ENCODE measurements at places on chromosomes 3 and 15.

DNA sequence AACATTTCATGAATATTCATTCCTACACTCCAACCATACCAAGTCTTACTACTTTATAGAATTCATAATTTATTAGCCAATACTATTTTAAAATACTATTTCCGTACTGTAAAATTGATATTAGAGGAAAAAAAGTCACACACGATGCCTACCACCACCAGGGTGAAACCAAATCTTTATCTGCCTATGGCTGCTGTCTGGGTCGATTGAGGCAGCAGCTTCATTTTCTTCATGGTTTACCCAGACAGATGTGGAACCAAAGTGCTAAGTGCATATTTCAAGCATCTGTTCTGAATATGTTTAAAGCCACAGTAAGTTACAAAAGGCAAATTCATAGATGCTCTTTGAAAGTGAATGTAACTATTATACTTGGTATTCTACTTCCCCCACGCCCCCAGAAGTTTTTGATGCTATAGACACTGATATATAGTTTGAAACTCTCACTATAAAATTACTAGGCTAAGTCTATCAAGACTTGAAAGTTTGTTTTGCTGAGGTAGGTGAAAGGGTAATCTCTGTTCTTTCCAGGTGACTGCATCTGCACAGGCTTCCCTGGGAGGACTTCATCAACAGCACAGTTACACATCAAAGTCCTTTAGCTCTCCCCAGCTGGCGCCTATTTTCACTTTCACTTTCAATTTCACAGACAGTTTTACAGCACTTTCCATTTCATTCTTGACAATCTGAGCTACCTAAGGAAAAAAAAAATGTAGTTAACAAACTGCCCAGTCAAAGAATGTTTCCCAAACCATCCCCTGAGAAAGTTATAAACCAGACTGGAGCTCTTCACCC is 113.9 kb downstream of the POLQ start:
- no peak for DNase-seq

GRCh38 chr3:69671082-69671952 is 67.9 kb upstream of the MITF start:
- no peak for DNase-seq

- no peak for DNase-seq
These were observed 144.3 kb downstream of the ALCAM start for GRCh38 chr3:105511031-105511430.

DNA sequence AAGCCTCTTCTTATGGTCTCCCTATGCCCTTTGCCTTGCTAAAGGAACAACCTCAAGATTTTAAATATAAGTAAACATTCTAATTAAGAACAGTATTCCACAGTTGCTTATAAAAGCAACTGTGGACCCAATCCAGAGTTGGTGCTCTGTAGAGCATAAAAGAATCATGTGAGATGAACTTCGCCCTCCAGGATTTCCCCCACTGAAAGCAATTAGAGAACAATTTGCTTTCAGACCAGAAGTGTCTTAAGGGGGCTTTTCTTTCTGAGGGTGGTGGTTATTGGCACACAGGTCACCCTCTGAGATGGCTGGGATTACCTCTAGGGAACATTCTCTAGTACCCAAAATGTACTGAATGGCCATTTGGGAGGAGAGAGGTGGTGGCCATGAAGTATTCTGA is 10.6 kb downstream of the ZNF592 start:
- DNase-seq: no peak

GRCh38 chr3:147426931-147427330 is 17.8 kb downstream of the ZIC1 start:
- no peak for DNase-seq

- DNase-seq: no peak
These were observed 16.5 kb downstream of the GMPS start for GRCh38 chr3:155886915-155887314.
